Gastrocnemius medialis (tissue), 4 donors: ENCODE measurements at places on chromosomes 7 and 10. TPM values are rescaled to one million over a fixed set of nuclear protein-coding genes. Genes with fewer than 3 reads are reported as not detected.

Gene CSTF2T
- total RNA-seq: 13.7 TPM

Gene NODAL
- total RNA-seq: not detected

Gene CNTNAP2
- total RNA-seq: not detected

Gene SUV39H2
- 7.4 TPM for total RNA-seq

Gene PRLHR
- total RNA-seq: not detected

Gene RET
- total RNA-seq: 0.53 TPM

Gene TRA2A
- total RNA-seq: 6.4 TPM

Gene TMEM196
- total RNA-seq: not detected

Gene CYP3A4
- 0.71 TPM for total RNA-seq

Gene SUN3
- not detected for total RNA-seq

Gene AGR2
- total RNA-seq: 1.4 TPM

Gene OR6B1
- not detected for total RNA-seq

Gene CYP26C1
- not detected for total RNA-seq

GRCh38 chr7:159042581-159043101 is 102.0 kb downstream of the VIPR2 start:
- DNase-seq: no peak

DNA sequence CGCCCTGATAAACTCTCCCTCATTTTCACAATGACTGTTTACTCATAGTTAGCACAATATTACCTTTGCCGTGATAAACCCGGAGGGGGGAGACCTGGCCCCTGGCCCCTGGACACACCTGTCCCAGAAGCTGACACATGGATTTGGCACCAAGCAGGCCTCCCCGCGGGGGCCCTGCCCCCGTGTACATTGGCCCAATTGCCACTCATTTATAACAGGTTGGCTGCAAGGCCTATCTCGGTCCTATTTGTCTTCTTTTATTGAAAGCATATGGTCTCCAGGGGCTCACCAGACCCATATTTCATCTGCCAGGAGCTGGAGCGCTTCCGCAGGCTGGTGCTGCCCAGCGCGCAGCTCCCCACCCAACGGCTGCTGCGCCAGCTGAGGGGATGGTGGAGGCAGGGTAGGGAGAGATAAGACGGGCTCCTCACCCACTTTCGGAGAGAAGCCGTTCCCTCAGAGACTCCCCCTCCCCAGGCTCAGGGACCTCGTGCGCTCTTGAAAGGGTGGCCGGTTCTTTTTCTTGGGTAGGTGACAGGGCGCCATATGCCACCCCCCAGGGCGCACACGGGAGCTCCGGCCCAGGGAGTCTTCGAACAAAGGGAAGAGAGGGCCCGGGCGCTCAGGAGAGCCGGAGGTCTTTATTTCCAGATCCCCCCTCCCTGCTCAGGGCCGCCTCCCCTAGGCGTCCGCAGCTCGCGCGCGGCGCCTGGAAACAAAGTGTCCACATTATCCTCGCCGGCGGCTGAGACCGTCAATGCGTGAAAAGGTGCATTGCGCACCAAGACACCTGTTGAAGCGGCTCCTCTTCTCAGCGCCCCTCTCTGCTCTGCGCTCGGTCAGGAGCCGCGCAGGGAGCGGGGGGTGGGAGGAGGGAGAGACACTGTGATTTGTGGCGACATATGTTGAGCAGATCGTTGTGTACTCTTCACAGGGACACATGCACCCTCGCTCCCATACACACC is 4.3 kb upstream of the NEUROG3 start:
- no peak for DNase-seq

DNA sequence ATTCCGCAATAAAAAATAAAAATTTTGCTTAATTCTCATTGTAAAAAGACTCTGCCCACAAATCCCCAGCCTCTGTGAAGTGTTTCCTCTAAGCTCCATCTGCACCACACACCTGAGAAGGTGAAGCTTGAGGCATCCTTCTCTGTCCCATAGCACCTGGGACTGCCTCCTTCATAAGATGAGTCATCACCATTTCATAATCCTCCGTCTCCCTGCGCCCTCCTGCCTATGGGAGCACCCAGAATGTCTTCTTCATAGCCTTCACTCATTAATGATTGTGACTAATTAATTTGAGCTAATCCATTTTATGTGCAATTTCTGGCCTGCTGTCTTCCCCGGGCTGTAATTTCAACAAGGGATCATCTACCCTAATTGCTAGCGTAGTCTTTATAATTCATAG is 90.3 kb downstream of the WDR11 start:
- DNase-seq: no peak

GRCh38 chr7:117386110-117386706 is 41.1 kb downstream of the ASZ1 start:
- no peak for DNase-seq

GRCh38 chr10:85603151-85603940 is 763.2 kb downstream of the GRID1 start:
- no peak for DNase-seq

GRCh38 chr10:75612904-75613684 is 181.7 kb downstream of the LRMDA start:
- no peak for DNase-seq

GRCh38 chr10:88455831-88456230 is 127.3 kb downstream of the RNLS start:
- DNase-seq: no peak

- no peak for DNase-seq
Measured at GRCh38 chr10:84202349-84202748, 8.0 kb downstream of the CDHR1 start.

- DNase-seq: no peak
Measured at GRCh38 chr7:88115816-88116215, 104.0 kb downstream of the SRI start.

GRCh38 chr10:122240401-122240800 is 30.7 kb upstream of the BTBD16 start:
- no peak for DNase-seq

DNA sequence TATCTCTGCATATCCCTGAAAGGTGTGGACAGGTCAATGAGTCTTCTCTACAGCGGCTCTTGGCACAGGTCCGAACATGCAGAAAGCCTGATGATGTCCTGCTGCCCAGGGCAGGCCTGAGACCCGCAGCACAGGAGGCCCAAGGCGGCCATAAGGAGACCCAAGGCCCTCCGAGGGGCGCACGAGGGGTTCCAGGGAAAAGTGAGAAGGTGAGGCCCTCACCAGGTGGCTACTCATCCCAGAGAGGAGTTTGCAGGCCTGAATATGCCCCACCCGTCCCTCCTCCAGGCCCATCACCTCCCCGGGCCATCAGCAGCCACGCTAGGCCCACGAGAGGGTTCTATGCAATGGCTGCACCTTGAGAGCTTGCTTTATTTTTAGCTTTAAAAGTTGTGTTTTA is 173.4 kb upstream of the RHEB start:
- DNase-seq: no peak

DNA sequence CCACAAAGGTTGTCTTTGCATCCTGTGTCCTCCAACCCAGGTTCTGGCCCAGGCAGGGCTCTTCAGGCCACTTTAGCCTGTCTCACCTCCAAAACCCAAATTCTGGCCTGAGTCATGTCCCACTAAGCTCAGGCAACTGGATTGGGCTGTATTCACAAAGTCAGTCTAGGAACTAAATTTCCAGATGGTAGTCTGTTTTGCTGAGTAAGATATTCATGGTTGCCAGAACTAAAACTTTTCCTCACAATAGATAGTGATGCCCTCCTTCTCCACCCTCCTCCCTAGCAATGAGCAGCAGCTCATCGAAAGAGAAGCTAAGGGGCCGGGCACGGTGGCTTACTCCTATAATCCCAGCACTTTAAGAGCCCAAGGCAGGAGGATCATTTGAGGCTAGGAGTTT is 2.9 kb upstream of the ZNF713 start:
- no peak for DNase-seq

DNA sequence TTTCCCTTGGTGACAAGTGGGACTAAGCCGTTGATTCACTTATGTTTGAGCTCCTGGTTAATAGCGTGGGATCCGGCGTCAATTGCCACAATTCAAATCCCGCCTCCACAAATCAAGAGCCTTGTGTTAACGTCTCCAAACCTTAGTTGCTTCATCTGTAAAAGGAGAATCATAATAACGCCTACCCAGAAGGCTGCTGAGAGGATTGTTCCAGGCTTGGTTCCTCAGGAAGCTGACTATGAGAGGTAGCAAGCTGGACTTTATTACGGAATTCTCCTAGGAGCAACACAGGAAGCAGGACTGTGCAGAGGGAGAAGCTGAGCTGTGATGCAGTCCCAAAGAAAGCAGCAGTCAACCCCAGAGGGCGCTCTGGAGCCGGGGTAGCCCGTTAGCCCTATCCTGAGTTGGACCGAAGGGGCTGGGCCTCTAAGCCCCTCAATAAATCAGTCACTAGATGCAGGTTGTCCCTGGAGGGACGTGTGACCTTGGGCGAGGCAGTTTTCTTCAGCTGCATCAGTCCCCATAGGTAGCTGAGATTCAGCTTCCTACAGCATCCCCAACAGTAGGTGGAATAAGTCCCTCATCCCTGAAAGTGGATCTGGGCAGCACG is 6.9 kb upstream of the BAG3 start:
- DNase-seq: no peak

DNA sequence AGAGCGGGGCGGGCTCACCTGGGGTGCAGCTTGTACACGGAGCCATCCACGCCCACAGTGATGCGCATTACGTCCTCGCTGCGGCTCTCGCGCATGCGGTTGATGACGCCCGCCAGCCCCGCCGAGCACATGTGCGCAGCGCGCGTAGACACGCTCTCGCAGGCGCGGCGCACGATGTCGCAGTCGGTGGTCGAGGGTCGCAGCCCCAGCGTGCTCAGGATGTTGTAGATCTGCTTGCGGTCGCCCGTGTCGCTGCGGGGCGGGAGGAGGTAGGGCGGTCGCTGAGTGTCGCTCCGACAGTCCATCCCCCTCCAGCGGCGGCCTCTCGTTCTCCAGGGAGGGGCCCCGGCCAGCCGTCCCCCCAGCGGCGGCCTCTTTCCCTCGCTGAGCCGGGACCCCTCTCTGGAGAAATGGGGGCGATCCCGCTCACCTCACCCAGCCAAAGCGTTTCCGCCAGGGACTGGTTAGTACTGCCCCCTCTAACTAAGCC is 4.4 kb upstream of the MYL7 start:
- DNase-seq: no peak

GRCh38 chr10:92103376-92104090 is 180.0 kb downstream of the BTAF1 start:
- DNase-seq: no peak

- DNase-seq: no peak
Measured at GRCh38 chr10:111565542-111565941, 488.7 kb downstream of the ADRA2A start.

DNA sequence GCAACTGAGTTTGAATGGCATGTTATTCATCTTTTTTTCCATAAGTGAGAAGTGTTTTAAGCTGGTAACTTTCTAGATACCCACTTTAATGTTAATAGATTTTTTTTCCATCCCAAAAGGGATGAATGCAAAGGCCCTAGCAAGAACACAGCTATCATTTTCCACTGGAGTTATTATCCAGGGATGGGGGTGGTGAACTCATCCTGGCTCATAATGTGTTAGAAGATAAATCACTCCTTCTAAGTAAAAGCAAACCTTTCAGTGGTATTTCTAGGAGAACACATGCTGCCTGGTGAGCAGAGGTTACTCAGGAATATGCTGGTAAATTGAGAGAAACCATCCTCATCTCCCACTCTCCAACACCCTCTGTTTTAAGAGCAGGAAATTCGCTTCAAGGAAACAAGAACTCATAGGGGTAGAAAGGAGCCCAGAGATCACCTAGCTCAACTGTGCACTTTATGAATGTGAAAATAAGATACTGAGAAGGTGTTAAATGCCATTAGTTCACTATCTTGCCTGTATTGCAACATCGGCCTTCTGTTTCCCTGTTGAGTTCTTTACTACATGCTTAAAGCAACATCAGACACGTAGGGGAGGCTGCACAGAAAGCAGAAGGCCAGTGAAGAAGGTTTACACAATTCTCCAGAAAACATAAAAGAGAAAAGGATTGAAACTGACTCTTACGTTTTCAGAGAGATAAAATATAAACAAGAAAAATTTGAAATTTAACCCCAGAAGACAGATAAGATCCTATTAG is 264.0 kb upstream of the PRKCQ start:
- no peak for DNase-seq

GRCh38 chr10:70684374-70684773 is 12.1 kb downstream of the ADAMTS14 start:
- DNase-seq: no peak

DNA sequence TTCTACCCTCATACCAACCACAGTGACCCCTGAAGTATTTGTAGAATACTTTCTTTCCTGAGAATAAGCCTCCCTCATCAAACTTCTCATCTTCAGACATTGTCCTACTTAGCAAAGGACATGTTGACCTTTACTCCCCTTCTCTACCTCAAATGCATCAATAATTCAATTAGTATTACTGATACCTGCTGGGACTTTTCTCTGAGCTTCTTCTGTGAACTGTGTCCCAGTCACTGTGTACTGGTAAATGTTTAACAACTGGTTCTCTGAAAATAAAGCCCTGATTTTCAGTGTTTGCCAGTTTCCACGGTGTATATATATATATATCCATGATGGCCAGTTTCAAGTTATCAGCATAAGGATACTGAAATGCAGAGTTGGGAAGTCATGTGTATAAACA is 12.2 kb downstream of the PANK1 start:
- no peak for DNase-seq

DNA sequence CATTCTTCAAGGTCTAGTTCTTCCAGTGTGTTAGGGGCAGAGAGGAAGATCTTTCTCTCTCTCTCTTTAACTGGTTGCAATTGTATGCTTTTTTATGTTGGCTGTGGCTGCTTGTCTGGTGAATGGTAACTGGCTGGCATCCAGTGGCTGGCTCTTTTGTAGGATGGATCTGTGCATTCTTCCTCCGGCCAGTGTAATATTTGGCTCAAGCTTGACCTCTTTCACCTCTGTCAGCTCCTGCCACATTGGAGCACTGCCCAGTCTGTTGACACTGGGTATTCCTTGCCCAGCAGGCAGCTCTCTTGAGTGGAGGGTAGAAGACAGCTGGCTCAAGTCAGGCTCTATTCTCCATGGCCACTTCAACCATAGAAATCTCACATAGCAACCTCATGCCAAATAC is 528.3 kb downstream of the PHTF2 start:
- DNase-seq: no peak

GRCh38 chr7:115097175-115097671 is 175.3 kb downstream of the MDFIC start:
- DNase-seq: no peak

DNA sequence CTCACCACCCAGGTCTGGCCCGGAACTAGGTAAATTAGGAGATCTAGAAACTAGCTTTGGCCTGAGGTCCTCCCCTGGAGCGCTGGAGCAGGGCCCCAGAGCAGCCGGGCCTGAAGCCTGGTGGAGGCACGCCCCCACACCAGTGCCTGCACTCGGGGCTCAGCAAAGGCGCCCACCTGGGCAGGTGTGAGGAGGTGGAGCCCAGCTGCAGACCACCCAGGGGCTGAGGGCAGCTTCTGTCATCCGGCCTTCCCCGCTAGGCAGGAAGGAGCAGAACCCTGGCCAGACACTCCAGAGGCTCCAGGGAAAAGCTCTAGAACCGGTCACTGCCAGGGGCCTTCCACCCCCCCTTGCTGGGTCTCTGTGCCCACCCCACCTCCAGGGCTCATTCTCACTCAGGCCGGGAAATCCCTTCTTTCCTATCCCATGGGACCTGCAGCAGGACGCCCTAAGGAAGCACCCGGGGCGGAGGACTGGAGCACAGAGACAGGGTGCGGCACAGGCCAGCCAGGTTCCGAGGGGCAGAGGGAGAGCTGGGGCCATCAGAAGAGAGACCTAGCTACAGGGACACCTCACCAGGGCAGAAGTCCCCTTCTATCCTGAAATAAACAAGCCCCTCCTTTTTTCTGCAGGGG is 161.2 kb downstream of the NRF1 start:
- no peak for DNase-seq
